ENCODE measurements at places on chromosomes 7 and 10. TPM values are rescaled to one million over a fixed set of nuclear protein-coding genes. Genes with fewer than 3 reads are reported as not detected.

The BRAT1 gene
- 16.5 TPM for total RNA-seq

The MOGAT3 gene
- not detected for total RNA-seq

The TMEM270 gene
- total RNA-seq = not detected

The SFMBT2 gene
- total RNA-seq = 11.0 TPM

The PLEKHA8 gene
- total RNA-seq = 3.4 TPM

The SPDYE11 gene
- total RNA-seq = not detected

The LEP gene
- 0.42 TPM for total RNA-seq

The MYL10 gene
- not detected for total RNA-seq

The TMEM130 gene
- not detected for total RNA-seq

The CACNB2 gene
- 55.9 TPM for total RNA-seq

The ETV1 gene
- 29.8 TPM for total RNA-seq

The ARL5B gene
- total RNA-seq = 6.9 TPM

Data from left ventricle myocardium superior (tissue), 1 donor.